Activated CD4-positive, CD25-positive, alpha-beta regulatory T cell treated with anti-CD3 and anti-CD28 coated beads, Interleukin-2, amount 50 U/mL, for 24 hours (primary cell): ENCODE measurements at places on chromosomes 2 and 18.

DNA sequence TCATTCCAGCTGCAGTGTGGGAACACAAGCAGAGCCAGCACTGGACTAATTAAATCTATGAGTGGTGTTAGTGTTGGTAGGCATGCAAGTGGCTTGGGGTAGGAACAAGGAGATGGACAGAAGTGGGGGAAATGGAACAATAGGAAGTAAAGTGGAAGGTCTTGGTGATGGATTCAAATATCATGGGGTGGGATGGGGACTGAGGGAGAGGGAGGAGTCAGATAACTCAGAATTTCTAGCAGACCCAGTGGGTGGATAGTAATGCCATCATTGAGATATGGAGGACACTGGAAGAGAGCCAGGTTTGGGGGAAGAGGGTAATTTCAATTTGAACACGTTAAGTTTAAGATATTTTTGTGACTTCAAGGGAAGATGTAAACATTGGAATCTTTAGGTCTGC lies 2.9 kb upstream of the LNPK start:
- no peak for ATAC-seq

- ATAC-seq = no peak
These were observed 167.9 kb upstream of the HNRNPA3 start for GRCh38 chr2:177044671-177045070.

DNA sequence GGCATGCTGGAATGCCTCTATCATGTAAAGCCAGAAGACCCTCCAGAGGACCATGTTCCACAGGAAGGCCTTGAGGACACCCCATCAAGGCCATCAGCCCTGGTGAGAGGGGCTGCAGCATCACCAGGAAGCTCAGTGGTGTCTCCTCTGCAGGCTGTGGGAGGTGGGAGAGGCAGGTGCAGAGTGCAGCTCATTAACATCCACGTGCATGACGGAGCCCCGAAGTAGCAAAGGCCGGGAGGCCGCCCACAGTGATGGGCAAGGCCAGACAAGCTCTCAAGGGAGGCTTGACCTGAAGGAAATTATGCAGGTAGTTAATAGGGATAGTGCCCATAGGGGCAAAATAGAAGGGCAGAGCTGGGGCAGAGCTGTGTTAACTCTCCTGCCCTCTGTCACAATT lies 30.3 kb upstream of the SMCHD1 start:
- ATAC-seq = no peak

DNA sequence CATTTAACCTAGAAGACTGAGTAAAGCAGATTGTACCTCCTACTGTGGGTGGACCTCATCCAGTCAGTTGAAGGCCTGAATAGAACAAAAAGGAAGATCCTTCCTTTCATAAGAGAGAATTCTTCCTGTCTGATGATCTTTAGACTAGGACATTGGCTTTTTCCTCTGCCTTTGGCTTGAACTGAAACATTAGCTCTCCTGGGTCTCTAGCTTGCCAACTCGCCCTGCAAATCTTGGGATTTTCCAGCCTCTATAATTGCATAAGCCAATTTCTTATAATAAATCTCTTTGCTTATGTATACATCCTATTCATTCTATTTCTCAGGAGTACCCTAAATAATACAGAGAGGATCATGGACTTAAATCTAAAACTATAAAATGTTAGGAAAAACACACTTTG lies 6.2 kb upstream of the KDSR start:
- no peak for ATAC-seq

GRCh38 chr2:393711-394696 lies 106.1 kb upstream of the ALKAL2 start:
- peak; percentile 86 for ATAC-seq

- ATAC-seq = no peak
These were observed 117.8 kb upstream of the LGALSL start for GRCh38 chr2:64336171-64336570.

GRCh38 chr2:41998186-41999127 lies 49.4 kb upstream of the PKDCC start:
- ATAC-seq = no peak

DNA sequence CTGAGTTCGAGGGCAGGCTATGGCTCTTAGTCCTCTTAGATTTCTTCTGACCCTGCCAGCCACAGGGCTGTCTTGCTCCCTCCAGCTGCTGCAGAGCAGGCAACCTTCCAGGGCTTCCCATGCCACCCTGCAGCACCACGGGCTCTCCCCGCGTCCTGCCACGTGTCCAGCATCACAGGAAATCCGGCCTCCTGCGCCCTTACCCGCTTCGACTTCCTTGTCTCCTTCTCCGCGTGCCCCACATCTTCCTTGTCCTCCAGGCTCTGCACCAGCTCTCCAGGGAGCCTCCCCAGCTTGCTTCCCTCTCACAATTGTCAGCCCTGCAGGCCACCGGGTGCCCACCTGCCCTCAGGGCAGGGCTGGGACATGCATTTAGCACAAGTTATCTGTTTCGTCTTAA lies 253.5 kb downstream of the DCDC2C start:
- ATAC-seq = no peak

GRCh38 chr2:102520009-102520408 lies 47.0 kb downstream of the SLC9A4 start:
- ATAC-seq = no peak

DNA sequence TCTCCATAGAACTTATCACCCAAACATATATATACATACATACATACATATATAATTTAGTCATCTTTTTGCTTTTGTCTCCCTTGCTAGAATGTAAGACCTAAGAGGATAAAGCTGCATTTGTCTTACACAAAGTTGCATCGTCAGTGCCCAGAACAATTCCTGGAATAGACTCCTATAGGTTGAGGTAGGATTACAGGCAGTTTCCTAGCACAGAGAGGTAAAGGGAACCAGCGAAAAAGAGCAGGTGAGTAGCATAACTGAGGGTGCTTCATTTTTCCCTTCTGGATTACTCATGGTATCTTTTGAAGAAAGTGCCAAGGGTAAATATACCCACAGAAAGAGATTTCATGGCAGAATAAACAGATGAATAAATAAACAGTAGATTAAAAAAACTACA lies 68.1 kb upstream of the AMMECR1L start:
- no peak for ATAC-seq

- no peak for ATAC-seq
These were observed 795 bp downstream of the ANKRD39 start for GRCh38 chr2:96856776-96857666.

- ATAC-seq = no peak
These were observed 195.0 kb downstream of the CYP26B1 start for GRCh38 chr2:71952572-71953188.

DNA sequence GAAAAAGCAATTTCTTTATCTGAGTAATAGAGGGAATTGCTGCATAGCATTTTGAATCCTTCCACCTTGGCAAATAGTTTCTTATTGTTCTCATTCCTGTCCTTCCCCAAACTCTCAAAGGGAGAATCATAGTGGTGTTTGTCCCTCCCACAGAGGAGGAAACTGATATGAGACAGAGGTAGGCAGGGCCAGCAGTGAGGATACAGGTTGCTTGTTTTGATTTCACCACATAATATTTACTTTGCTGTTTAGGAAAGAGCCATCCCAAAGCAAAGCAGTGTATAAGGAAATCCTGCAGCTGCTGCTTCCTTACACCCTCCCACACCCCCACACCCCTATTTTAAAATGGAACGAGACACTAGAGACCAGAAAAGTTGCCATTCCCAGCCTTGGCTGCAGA lies 195.3 kb downstream of the SETBP1 start:
- no peak for ATAC-seq

- ATAC-seq = no peak
These were observed 77.0 kb downstream of the SMIM21 start for GRCh38 chr18:75350512-75350839.

DNA sequence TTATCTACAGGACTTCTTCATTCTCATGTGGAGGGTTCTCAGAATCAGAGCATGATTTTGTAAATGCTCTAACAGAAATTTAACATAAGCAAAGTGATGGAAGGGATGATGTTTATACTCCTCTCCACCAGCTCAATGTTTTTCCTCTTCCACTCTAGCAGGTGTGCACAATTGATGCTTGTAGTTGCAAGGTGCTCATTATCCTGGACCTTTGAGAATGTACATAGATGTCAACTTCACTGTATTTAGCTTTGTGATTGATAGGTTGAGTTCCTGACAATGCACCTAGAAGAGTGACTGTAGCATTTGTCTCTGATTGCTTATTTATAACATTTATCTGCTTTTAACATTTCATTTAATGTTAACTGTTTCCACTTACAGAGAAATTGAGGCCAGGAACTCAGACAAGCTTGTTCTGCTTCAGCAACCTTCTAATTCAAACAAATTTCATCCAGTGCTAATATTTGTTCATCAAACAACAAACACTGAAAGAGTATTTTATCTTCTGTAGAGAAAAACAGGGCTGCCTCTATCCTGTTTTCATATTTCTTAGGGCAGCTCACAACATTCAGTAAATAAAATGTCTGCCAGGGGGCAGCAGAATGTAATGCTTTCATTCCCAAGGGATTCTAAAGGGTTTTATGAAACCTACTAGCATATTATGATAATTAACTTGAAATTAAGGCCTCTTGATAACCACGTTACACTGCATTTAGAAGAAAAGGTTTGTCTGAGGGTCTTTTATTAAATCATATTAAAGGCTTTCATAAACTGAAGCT lies 127.9 kb upstream of the NOL4 start:
- ATAC-seq = no peak

GRCh38 chr2:85237849-85238565 lies 89.8 kb downstream of the TGOLN2 start:
- ATAC-seq = no peak

DNA sequence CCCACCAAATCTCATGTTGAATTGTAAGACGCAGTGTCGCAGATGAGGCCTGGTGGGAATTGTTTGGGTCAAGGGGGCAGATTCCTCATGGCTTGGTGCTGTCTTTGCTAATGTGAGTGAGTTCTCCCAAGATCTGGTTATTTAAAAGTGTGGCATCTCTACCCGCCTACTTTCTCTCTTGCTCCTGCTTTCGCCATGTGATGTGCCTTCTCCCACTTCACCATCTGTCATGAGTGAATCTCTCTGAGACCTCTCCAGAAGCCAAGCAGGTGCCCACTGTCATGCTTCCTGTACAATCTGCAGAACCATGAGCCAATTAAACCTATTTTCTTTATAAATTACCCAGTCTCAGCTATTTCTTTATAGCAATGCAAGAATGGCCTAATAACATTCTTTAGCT lies 246.6 kb upstream of the CDH20 start:
- ATAC-seq = no peak

- ATAC-seq = no peak
These were observed 502.3 kb downstream of the PID1 start for GRCh38 chr2:228768818-228769217.

- ATAC-seq = no peak
These were observed 234.0 kb downstream of the FAM210A start for GRCh38 chr18:13492314-13492713.

- no peak for ATAC-seq
These were observed 91.2 kb downstream of the VRK2 start for GRCh38 chr2:58137856-58138255.

- ATAC-seq = no peak
These were observed 106.4 kb upstream of the HNRNPA3 start for GRCh38 chr2:177106212-177106611.

- ATAC-seq = no peak
These were observed 48.9 kb upstream of the BCL11A start for GRCh38 chr2:60602388-60602787.

DNA sequence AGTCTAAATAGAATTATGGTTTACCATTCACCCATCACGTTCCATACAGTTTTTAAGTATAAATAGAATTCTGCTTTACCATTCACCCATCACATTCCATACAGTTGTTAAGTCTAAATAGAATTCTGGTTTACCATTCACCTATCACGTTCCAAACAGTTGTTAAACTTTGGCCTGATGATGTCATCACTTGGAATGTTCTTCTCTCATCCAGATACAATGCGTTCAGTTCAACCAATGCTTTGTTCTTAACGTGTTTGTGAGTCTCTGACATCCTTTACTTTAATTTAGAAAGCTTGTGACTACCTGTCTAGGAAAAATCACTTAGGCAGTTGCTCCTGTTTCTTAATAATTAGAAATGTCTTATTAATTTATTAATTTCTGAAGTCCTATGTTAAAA lies 236.3 kb upstream of the RASGRP3 start:
- no peak for ATAC-seq

DNA sequence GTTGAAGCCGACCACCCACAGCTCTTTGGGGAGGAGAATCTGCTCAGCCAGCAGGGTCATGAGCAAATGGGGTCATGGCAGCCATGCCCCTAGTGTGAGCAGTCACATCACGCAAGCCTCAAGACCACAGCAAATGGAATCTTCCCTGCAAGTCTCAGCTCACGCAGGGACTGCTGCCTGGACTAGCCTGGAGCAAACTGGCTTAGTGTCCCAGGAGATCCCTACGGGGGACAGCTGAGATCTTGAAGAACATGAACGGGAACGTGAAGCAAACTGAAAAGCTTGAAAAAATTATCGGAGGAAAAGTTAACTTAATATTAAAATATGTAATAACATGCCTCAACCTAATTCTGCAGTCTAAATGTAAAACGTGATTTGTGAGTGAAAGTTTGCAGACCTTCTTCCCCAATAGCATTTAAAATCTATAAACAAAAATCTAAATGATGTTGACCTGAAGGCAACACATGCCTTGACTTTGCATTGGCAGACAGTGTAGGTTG lies 118.4 kb downstream of the FAM124B start:
- ATAC-seq = no peak
